T-helper 2 cell (primary cell): ENCODE measurements at places on chromosomes 5 and 9.

DNA sequence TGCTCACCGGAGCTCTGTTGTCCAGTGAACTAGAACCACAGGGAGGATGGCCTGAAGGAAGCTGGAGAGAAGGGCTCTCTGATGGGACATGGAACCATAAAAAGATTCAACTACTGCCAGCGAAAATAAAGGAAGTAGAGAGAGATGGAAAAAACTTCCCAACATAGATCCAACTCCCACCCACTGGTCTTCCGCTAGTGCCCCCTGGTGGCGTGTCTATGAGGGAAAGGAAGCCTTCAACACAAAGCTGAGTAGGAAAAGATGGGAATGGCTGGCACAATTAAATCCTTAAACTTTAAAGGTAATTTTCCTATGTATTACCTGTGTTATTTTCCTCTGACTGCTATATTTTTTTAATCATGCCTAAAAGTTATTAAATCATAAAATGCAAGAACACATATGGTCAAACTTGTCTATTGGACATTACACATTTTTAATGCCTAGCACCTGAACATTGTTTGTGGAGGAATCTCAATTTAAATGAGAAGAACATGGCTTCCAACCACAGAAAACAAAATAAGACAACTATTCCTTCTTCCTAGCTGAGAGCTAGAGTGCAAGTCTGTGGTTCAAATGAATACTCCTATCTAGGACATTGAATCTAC lies 51.5 kb downstream of the CEP120 start:
- no peak for DNase-seq

- no peak for DNase-seq
Measured at GRCh38 chr5:29930316-29930715, 1263.2 kb upstream of the CDH6 start.

DNA sequence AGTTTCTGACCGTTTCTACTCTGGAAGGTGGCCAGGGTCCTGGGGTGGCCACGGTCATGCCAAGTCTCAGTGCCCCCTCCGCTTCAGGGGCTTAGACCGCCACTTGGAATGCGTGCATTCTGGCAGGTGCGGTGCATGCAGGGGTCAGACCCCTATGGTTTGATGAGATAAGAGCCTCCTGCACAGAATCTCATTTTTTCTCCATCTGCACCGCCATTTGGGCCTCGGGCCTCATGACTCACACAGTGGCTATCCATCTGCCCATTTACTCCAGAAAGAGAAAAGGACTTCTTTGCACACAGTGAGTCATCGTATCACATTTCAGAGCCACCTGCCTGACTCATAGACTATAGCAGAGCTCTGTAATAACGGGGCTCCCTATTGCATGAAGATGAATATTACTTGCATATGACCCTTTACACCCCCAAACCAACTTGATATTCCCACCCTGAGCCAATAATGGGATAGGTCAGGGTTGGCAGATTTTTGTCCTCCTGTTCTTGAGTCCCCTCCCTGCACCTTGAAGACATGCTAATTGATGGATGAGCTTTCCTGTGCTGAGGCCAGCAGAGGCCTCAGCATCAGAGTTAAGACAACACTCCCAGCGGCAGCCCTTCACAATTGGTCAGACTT lies 157.4 kb downstream of the NR3C1 start:
- DNase-seq = no peak

- no peak for DNase-seq
Measured at GRCh38 chr5:143251946-143252345, 151.5 kb downstream of the NR3C1 start.

DNA sequence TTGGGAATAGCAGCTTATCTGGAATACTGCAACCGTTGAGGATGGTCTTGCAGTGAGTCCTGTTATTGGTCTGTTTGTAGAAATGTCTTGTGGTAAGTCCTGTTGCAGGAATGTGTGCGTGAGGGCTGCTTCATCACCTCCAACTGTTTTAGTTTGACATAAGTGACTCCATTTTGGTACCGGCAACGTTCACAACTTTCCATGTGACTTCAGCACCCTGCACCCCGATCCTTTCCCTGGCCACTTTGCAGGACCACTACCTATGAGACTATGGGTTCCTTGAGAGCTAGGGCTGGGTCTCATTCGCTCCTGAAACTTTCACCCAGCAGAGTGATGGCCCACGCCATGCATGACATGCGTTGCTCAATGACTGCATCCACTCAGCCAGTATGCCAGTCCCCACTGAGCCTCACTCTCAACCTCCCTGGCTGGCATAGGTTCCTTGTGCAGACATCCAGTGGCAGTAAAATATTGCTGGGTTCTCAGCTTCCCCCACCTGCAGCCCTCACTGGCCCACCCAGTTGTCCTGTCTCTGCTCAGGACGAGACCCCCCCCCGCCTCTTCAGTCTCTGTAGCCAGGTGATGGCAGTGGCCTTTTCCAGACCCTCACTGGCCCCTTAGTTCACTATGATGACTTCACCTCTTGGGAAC lies 8.0 kb downstream of the SURF6 start:
- no peak for DNase-seq

DNA sequence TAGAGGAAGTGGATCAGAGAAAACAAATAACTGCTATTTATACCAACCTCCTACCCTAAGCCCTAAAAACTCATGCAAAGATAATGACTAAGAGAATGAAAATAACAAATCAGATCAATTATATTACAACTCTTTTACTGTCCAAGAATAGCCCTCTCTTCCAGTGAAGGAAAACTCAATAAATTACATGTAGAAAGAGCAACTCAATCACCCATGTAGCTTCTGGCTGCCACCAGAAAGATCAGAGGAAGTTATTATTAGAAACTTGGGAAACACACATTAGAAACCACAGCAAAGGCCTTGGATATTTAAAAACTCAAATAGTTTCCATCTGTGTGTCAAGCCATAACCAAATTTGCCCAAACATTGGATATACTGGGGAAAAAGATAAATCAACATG lies 134.0 kb upstream of the TARS1 start:
- DNase-seq = no peak

DNA sequence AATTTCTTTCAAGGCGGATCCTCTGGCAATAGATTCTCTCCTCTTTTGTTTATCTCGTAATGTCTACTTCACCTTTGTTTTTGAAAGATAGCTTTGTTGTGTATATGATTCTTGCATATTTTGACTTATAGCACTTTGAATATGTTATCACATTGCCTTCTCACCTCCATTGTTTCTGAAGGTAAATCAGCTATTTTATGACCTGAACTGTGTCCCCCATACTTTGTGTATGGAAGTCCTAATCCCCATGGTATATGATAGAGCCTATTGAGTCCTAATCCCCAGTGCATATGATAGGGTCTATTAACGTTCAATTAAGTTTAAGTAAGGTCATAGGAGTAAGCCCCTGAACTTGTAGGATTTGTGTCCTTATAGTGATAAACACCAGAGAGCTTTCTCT lies 910.2 kb upstream of the NUDT12 start:
- DNase-seq = no peak

DNA sequence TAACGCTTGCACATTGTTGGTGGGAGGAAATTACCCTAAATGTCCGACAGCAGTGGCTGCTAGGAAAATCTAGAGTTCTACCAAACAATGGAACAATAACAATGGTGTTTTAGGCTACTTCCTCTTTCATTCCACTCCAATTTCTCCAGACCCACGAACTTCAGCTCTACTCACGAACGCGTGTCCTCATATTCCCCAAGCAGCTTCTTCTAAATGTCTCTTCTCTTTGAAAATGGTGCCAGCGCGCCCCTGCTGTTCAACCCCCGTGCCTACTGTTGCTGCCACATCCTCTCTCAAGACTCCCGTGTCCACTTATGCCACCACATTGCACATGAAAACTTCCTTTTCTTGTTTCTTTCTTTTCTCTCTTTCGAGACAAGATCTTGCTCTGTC lies 25.6 kb downstream of the OR2V2 start:
- DNase-seq = peak; percentile 74

DNA sequence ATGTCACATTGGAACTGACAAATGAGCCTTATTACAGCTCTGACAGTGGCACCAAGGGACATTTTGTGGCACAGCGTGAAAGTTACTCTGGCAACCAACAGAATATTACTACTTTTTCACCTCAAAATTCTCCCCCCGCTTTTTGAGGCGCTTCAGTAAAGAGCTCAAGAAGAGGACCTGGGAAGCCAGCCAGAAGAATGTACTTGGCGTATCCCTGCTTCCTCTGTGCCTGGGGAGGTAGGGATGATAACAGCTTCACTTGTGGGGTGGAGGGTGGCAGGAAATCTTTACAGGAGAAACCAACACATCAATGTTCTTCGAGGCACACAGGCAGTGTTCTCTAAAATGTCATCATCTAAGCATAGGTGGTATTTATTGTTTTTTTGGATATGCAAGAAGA lies 624.1 kb downstream of the NR2F1-AS1 start:
- DNase-seq = no peak

DNA sequence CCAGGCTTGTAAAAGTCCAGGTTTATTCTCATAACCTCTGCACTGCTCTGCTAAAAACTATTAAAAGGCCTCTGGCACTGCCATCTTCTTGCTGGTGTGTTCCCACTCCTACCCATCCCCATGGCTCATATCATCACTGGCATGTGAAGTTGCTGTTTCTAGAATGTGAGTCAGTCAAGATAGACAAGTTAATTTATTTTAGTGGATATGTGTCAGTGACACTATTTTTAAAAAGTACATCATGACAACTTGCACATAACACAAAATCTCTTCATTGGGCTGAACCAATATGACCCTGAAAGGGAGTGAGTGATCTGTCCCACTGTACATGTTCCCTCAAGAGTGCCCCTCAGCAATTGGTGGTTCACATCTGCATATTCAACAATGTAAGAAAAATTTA lies 299.7 kb downstream of the NFIB start:
- no peak for DNase-seq

DNA sequence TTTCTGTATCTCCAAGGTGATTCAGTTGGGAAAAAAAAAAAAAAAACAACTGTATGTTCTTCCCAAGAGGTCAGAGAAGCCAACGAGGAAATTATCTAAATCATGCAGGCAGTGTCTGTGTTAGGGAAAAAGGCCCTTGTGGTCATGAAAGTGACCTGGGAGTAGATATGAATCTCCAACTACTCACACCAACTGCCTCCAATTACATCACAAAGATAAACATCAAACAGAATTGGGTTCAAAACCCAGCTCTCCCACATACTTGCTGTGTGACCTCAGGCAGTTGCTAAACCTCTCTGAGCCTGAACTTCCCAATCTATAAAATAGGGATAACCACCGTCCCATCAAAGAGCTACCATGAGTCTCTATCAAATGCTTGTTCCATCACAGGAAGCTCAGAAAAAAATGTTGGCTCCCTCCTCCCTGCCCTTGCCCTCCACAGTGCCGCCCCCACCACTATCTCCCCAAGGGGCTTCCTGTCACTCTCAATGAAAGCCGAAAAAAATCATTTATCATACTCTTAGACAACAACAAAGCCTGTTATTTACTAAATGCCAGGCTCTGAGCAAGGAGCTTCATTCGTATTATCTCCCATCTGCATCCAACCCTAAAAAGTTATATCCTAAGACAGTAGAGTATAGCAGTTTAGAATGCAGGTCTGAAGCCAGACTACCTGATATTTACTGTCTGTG lies 42.9 kb downstream of the CDK5RAP2 start:
- no peak for DNase-seq

DNA sequence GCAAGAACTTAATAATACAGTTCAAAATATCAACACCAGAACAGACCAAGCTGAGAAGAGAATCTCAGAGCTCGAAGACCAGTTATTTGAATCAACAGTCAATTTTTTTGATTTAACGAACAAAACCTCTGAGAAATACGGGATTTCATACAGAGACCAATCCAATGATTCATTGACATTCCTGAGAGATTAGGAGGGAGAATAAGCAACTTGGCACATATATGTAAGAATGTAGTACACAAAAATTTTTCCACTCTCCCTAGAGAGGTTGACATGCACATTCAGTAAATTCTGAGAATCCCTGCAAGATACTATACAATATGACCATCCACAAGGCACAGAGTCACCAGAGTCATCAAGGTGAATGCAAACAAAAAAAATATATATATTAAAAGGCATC lies 1577.3 kb upstream of the C9orf72 start:
- DNase-seq = no peak

GRCh38 chr5:77156379-77156778 lies 54.1 kb upstream of the PDE8B start:
- DNase-seq = no peak

DNA sequence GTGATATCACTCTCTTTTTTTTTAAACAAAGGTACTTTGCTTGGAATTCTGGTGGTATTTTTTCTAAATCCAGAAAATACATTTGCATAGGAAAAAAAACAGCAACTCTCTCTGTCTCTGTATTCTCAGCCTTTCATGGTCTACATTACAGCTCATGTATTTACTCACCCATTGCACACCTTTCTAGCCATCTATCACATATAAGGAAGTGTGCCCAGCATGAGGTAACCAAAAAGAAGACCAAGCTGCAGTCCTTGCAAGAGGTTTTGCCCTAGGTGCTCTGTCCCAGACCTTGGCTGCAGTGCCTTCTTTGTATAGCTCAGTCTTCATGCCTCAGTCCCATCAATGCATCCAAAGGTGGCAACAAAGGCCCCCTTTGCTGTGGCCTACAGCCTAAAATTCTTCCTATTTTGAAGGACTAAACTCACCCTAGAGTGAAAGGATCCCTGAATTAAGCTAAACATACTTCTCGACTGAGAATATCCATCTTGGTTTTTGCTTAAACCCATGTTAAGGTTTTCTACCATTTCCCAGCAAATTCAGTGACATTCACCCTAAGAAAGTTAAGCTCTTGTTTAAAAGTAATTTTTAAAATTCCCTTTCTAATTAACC lies 446.4 kb downstream of the KIF4B start:
- DNase-seq = no peak

- DNase-seq = no peak
Measured at GRCh38 chr9:120646948-120647347, 67.0 kb upstream of the CDK5RAP2 start.

GRCh38 chr9:123345567-123345955 lies 10.4 kb upstream of the CRB2 start:
- DNase-seq = no peak

DNA sequence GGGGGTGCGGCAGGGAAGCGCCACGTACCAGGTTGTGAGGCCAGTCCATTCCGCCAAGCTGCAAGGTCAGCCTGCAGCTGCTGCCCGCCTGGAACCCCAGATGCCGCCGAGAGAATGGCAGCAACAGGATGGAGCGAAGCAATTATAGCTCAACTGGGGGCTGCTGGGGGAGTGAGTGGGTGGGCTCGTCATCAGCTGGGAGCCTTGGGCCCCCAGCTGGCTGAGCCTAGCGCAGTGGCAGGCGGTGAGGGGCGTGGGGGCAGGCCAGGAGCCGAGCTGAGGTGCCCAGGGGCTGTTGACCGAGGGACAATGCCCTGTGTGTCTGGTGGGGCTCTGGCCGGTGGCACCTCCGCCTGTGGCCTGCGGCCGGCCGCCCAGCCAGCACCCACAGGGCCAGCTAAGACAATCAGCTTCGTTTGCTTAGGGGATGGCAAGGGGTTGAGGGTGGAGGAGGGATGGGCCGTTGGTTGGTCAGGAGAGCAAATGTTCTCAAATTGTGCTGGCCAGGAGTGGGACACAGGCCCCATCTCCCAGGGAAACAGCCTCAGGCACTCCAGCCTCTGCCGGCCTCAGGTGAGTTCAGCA lies at the start of gene IL17B:
Gene IL17B (minus strand): TSS at position 116 of the 585 bp plus-strand sequence. CDS start 67 bp downstream, at position 49.
- DNase-seq = no peak

GRCh38 chr5:59097116-59097515 lies 514.2 kb downstream of the RAB3C start:
- no peak for DNase-seq

- no peak for DNase-seq
Measured at GRCh38 chr9:113875459-113876150, 504 bp upstream of the ZNF618 start.

GRCh38 chr5:169050636-169051035 lies 250.3 kb downstream of the SLIT3 start:
- no peak for DNase-seq

- DNase-seq = no peak
Measured at GRCh38 chr5:89015409-89015808, 132.4 kb upstream of the MEF2C start.

GRCh38 chr9:112831281-112831851 lies 59.3 kb downstream of the SLC46A2 start:
- no peak for DNase-seq
